ENCODE measurements at places on chromosomes 2 and 18.
A peak's percentile ranks its signal among the peaks of the same experiment; 100 is the strongest.

GRCh38 chr2:118464546-118465265 lies 376.4 kb downstream of the INSIG2 start:
- DNase-seq: no peak

- DNase-seq: peak; percentile 60
Measured at GRCh38 chr2:119264781-119265692, 41.4 kb downstream of the STEAP3 start.

- no peak for DNase-seq
Measured at GRCh38 chr2:172677363-172677762, 58.3 kb upstream of the RAPGEF4 start.

DNA sequence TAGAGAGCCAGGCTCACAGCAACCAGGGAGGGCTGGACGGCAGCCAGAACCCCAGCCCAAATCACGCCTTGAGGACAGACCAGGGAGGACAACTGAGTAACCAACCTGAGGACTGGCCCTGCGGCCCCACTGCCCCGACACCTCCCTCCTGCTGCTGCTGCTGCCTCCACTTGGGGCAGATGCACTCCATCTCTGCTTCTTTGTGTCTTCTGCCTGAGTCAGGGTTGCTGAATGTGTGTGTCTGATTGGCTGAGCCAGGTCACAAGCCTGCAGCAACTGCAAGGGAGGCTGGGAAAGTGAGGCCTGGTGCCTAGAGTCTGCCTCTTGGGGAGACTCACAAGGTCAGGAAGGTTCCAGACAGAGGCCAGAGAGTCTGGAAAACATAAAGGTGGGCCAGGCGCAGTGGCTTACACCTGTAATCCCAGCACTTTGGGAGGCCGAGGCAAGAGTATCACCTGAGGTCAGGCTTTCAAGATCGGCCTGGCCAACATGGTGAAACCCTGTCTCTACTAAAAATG lies 83.4 kb downstream of the ZFP36L2 start:
- DNase-seq: peak; percentile 58

GRCh38 chr2:73156539-73157124 lies 43.9 kb upstream of the RAB11FIP5 start:
- DNase-seq: peak; percentile 52

- DNase-seq: no peak
Measured at GRCh38 chr18:56647071-56647470, 4.1 kb upstream of the WDR7 start.

GRCh38 chr2:144660518-144661316 lies 140.8 kb upstream of the ZEB2 start:
- DNase-seq: no peak

GRCh38 chr2:88188748-88189147 lies 18.6 kb downstream of the THNSL2 start:
- no peak for DNase-seq

GRCh38 chr2:15058015-15058720 lies 425.7 kb downstream of the LRATD1 start:
- peak; percentile 36 for DNase-seq

DNA sequence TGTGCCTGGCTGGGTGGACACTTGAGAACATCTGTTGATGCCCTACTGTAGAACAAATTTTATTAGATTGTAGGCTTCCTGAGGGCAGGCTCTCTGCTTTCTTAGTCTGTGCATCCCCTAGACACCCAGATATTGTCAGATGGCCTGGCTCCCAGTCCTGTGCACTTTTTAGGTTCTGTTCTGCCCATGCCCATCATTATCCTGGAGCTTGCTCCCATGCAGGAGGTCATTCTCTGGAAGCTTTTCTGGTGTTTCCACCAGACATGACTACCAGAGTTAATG lies 213.3 kb downstream of the MYCN start:
- no peak for DNase-seq

Data from RPMI8226 (cell line).